ENCODE measurements at places on chromosomes 4 and X. TPM values are rescaled to one million over a fixed set of nuclear protein-coding genes. Genes with fewer than 3 reads are reported as not detected.

Gene LANCL3
- 15.7 TPM for total RNA-seq

Gene FRMPD4
- 2.2 TPM for total RNA-seq

Gene PPP2R3B
- 8.6 TPM for total RNA-seq

Gene STOX2
- 0.09 TPM for total RNA-seq

Gene SPARCL1
- 0.36 TPM for total RNA-seq

Gene SMARCA1
- 29.6 TPM for total RNA-seq

Gene ADAM29
- not detected for total RNA-seq

Gene CFAP47
- total RNA-seq = 0.64 TPM

Gene TACR3
- total RNA-seq = 0.08 TPM

Gene KCTD8
- total RNA-seq = 2.2 TPM

Gene MAGEA2
- not detected for total RNA-seq

Gene GBA3
- total RNA-seq = not detected

Gene TREX2
- total RNA-seq = not detected

Gene PPEF2
- total RNA-seq = 0.19 TPM

Gene GPC3
- total RNA-seq = 0.26 TPM

Gene PTCHD1
- total RNA-seq = 1.3 TPM

Gene SUPT20HL1
- not detected for total RNA-seq

Gene ARR3
- not detected for total RNA-seq

Gene PGAM4
- 1.5 TPM for total RNA-seq

Gene EGF
- 2.4 TPM for total RNA-seq

Gene GCNA
- 3.1 TPM for total RNA-seq

Gene ADGRG4
- 0.11 TPM for total RNA-seq

Gene FGG
- total RNA-seq = not detected

Gene DOK7
- 0.63 TPM for total RNA-seq

Gene SMPX
- total RNA-seq = not detected

Gene ARHGAP6
- 7.4 TPM for total RNA-seq

Gene FAM241A
- total RNA-seq = 0.50 TPM

Gene NXT2
- 17.4 TPM for total RNA-seq

Gene CNKSR2
- 17.1 TPM for total RNA-seq

Gene UGT2A1
- total RNA-seq = 2.7 TPM

Gene RPA4
- 0.72 TPM for total RNA-seq

Gene RNF150
- 34.1 TPM for total RNA-seq

Gene CLCN3
- 86.6 TPM for total RNA-seq

Gene SLC38A5
- total RNA-seq = 89.4 TPM

Gene UGT2B10
- total RNA-seq = not detected

Gene JADE3
- 15.1 TPM for total RNA-seq

Gene TENM3
- 31.6 TPM for total RNA-seq

Gene GLRA3
- total RNA-seq = not detected
